Cortex of kidney (tissue), 1 donor: ENCODE measurements at places on chromosomes 6 and 20.

GRCh38 chr6:21190701-21191100 lies 402.9 kb upstream of the SOX4 start:
- no peak for DNase-seq

- no peak for DNase-seq
These were observed 16.3 kb upstream of the SLCO4A1 start for GRCh38 chr20:62625921-62626547.

DNA sequence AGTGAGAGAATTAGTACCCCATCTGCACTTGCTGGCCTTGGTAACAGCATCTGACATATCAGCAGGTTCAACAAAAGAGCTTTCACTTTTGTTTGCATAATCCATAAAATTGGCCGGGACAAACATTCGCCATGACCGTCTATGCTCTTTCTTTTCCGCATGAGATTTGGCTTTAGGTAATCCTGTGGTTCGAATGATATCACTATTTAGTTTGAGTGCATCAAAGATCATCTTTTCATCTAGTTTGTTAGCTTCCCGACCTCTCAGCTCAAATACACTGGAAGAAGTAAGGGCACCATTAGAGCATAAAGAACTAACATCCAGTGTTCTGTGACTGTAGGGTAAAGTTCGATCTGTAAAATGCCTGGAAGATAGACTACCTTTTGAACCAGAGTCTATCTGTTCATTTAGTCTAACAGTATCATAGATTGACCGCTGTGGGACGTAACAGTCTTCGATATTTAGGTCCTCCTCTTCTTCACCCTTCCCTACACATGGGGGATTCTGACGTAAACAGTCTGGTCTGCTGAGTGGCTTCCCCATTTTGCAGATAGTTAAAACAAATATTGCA lies 101.6 kb downstream of the DST start:
- no peak for DNase-seq

- DNase-seq, result no peak
These were observed 465.0 kb upstream of the HSF2 start for GRCh38 chr6:121934451-121934850.

DNA sequence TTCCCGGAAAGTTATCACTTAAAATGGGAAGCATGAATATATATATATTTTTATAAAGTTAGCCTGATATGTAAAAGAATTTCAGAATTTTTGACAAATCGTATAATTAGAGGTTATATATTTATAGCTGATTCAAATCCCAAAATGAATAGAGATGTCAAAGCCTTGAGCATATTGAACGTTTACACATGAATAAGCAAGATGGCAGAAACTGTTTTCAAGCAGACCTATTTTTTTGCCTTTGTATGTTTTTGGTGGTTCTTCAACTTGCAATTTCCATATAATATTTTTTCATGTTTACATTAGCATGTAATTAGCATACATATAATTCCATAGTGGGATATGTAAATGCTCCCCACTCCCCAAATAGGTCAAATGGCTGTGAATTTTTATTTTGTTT lies 189.9 kb downstream of the PRL start:
- no peak for DNase-seq
